Fibroblast of skin of left biceps (primary cell): ENCODE measurements at places on chromosomes 12 and 14.

DNA sequence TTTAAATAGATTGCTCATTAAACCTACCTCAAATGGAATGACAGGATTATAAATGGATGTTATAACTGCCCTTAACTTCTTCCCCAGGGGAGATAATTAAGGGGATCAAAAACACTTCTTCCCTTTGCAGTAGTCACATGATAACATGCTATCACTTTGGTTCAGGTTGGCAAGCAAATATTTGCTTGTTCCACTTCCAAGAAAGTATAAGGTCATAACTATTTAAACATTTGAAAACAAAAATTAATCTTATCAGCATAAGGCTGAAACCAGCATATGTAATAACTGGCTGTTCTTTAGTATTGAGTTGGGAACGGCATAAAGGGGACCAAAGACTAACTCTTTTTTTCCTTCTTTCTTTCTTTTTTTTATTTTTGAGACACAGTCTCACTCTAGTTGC lies 2.4 kb upstream of the LYZ start:
- no peak for DNase-seq

GRCh38 chr14:51566831-51567582 lies 84.7 kb upstream of the FRMD6 start:
- DNase-seq = no peak

- no peak for DNase-seq
Observed at GRCh38 chr12:126741536-126742240, 1525.3 kb upstream of the TMEM132C start.

GRCh38 chr14:48035836-48036235 lies 360.4 kb upstream of the MDGA2 start:
- DNase-seq = no peak

DNA sequence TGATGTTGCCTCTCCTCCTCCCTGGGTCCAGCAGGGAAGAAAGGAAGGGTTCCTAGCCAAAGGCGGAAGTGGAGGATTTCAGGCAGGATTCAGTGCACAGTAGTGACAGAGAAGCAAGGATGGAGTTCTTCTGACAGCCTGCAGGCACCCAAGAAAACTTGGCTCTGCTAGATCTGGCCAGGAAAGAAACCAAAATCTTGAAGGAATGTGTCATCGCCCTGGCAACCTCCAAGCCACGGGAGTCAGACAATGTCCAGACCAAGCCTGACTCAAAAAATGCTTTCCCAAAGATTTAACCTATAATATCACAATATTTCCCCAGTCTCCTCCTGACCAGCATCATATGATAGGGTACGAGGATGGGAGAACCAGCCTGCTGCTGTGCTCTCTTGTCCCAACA lies 22.8 kb upstream of the DHRS4 start:
- no peak for DNase-seq

- no peak for DNase-seq
Observed at GRCh38 chr12:108635201-108635996, 1.7 kb upstream of the SELPLG start.

- no peak for DNase-seq
Observed at GRCh38 chr12:87828382-87828973, 200.7 kb downstream of the C12orf50 start.

DNA sequence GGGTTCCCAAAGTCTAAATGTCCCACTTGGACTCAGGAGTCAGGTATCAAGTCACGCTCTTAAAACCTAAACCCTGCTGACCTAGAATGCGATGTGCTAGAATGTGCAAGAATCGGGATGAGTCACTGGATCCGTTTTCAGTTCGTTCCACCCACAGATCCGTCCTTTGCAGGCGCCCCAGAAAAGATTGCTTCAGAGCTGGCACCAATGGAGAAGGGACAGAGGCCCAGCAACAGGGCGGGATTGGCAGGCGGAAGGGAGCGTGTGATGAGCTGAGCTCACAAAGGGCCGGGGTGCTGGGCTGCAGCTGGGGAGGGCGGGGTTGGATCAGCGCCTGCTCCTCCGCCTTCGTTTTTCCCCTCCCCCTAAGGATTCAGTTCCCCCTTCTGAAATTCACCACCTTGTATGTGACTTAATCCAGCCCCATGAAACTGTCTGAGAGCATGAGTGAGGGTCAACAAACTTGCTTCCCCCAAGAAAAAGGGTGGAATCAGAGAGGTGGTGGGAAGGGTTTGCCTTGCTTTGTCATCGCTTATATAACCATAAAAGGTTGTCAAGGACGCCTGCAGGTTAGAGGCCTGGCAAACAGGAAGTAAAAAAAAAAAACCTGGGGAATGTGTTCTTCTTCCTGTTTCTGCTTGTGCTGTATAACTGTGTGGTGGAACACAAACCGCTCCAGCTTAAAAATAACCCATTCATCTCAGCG lies 2.8 kb upstream of the UBC start:
- peak; percentile 99 for DNase-seq

- DNase-seq = no peak
Observed at GRCh38 chr12:130524759-130525158, 187.1 kb downstream of the PIWIL1 start.

- peak; percentile 25 for DNase-seq
Observed at GRCh38 chr12:64890873-64891468, 66.5 kb downstream of the TBC1D30 start.

GRCh38 chr14:22263961-22264360 lies 325.1 kb downstream of the DAD1 start:
- DNase-seq = no peak

GRCh38 chr12:132286912-132287311 lies 42.5 kb downstream of the GALNT9 start:
- no peak for DNase-seq

DNA sequence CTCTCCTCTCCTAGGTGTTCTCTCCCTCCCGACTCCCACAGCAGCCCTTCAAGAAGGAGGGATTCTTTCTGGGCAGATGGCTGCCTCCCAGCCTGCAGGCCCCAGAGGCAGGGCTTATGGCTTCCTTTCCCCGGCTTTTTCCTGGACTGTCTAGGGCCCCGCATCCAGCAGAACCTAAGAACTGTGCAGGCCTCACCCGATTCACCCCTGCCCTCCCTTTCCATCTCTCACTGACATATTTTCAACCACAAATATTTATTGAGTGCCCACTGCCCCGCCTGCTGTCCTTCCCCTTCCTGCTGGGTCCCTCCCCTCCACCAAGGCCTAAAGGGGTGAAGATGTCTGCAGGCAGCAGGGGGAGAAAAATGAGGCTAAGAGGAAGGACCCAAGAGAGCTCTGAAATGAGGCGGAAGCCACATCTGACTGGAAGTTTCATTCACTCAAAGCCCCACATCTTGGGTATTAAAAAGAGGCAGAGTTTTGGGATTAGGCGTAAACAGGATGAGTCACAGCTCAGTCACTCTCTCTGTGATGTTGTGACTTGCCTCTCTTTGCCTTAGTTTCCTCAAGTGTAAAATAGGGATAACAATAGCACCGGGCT lies 2.9 kb downstream of the SCNN1A start:
- DNase-seq = peak; percentile 76

- no peak for DNase-seq
Observed at GRCh38 chr12:22255097-22255496, 79.4 kb downstream of the ST8SIA1 start.

- no peak for DNase-seq
Observed at GRCh38 chr12:68865399-68866164, 57.6 kb downstream of the MDM2 start.

- DNase-seq = no peak
Observed at GRCh38 chr12:85424581-85425348, 144.7 kb downstream of the ALX1 start.

- DNase-seq = no peak
Observed at GRCh38 chr12:48001505-48002413, 2.5 kb downstream of the COL2A1 start.

DNA sequence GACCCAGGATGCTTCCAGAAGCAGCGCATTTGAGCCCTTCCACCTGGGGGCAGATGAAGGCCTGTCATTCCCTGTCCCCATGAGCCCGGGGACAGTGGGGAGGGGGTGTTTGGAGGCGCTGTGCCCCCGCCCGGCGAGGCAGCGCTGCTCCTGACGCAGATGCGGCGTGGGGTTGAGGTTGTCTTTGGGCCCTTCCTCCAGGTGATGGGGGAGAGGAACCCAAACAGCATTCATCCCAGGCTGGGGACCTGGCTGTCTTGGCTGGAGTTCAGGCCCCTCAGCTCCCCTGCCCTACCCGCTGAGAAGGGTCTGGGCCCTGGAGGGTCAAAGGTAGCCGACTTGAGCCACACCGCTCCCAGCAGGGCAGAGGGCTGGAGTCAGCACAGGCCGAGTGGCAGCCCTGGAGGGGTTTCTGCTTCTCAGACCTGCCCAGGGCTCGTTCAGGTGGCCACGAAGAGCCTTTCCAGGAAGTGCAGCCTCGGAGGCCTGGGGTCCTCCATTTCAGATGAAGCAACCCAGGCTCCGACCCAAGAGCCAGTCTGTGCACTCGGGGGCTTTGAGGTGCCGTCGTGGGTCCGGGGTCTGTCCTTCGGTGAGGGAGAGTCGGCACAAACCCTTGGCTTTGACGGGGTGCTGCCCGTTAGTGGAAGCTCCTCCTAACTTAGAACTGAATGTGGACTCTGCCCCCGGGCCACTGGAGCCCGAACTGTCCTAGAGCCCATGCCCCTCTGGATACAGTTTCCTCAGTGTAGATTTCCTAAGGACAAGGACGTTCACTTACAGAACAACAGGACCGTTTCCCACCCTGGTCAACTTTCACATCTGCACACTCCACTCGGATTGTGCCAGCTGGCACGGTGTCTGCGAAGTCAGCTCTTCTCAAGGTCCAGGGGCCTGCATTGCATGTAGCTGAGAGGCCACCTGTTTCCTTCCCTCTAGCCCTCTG lies 16.1 kb downstream of the ACADS start:
- DNase-seq = no peak

DNA sequence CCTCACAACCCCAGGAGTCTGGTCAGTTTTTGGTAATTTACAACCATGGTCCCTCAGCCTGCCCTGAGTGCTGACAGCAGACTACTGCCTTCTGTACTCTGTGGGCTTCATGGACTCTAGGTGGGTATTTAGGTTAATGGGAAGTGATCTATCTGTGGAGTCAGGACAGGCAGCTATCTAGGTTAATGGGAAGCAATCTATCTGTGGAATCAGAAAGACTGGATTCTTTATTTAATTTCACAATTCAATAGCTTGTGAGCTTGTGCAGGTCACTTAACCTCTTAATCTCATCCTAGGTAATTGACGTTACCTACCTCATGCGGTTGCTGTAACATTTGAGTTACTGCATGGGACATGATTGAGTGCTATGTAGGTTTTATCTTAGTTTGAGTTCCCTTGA lies 777.5 kb downstream of the NRXN3 start:
- DNase-seq = no peak

DNA sequence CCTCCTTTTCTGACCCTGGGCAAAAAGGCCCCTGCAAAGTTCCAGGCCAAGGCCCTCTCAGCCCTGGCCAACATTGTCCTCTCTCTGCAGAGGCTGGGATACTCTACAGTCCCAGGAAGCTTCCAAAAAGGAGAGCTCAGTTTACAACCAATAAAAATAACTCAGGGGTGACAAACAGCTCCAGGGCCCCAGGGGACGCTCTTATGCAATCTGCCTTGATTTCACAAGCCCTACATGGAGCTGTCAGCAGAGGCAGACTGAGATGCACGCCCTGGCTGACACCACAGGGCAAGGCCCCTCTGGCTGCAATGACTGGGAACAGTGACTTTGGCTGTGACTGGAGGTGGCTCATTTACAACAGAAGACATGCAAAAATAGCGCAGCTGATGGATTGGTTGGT lies 129.0 kb upstream of the MED13L start:
- DNase-seq = peak; percentile 59

DNA sequence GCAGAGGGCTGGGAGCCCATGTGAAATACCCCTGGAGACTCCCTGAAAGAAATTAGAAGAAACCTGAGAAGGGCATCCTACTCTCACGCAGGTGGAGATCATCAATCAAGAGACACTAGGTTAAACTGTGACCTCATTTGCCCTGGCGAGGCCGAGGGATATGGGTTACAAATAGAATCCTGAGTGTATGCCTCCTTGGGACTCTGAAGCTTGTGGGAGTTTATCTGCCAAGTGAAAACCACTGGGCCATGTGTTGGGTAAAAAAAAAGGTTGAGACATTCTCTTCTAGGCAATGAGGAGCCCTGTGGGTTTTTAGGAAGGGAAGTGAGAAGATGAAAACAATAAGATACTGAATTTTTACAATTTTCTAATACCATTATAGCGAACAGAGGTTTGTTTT lies 160.7 kb upstream of the ARID2 start:
- no peak for DNase-seq

DNA sequence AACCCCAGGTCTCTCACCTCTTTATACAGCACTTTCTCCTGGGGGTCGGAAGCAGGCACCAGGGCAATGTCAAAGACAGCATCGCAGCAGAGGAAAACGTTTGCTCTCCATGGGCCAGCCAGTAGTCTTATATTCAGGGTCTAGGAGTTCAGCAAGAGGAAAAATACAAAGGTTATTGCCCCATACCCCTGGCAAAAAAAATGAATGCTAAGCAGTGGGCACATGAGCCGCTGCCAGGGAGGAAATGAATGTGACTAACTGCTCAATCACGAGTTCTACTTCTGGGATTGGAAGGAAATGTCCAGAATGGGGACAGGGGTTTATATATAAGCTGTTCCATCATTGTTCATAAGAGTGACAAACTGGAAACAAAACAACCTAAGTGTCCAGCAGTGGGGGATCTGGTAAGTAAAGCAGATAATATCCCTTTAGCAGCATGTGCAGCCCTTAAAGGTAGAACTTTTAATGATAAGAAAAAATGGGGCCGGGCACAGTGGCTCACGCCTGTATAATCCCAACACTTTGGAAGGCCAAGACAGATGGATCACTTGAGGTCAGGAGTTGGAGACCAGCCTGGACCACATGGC lies 53.8 kb downstream of the PHETA1 start:
- no peak for DNase-seq

DNA sequence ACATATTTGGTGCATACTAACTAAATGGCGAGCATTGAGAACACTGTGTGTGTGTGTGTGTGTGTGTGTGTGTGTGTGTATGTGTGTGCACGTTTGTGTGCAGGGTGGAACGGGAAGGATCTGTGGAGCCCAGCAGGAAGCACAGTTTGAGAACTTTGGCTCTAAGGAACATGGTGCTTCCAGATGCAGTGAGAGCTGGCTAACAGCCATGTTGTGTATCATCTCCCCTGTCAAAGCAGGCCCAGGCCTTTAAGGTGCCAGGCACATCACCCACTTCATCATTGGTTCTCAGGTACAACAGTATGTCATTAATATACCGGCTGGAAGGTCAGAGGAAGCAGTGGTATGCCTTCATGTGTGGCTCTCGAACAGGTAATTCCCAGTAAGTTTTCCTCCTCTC lies 72.5 kb downstream of the SLC8A3 start:
- DNase-seq = no peak

DNA sequence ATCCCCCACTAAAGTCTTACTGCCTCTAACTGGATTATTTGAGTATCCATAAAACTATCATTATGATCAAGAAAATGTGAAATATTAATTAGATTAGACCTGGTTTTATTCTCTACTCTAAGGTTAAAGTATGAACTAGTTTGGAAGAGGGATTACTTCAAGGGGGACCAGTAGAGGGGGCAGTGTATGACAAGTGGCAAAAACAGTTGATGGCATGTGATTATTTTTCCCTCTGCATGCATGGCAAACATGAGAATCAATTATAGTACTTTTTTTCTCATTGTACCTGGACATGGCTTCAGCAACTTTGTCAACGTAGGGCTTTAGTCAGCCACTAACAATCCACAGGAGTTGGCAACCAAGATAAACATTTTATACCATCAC lies 145.0 kb upstream of the SLC38A2 start:
- no peak for DNase-seq
